ENCODE measurements at places on chromosomes 3 and 15.

DNA sequence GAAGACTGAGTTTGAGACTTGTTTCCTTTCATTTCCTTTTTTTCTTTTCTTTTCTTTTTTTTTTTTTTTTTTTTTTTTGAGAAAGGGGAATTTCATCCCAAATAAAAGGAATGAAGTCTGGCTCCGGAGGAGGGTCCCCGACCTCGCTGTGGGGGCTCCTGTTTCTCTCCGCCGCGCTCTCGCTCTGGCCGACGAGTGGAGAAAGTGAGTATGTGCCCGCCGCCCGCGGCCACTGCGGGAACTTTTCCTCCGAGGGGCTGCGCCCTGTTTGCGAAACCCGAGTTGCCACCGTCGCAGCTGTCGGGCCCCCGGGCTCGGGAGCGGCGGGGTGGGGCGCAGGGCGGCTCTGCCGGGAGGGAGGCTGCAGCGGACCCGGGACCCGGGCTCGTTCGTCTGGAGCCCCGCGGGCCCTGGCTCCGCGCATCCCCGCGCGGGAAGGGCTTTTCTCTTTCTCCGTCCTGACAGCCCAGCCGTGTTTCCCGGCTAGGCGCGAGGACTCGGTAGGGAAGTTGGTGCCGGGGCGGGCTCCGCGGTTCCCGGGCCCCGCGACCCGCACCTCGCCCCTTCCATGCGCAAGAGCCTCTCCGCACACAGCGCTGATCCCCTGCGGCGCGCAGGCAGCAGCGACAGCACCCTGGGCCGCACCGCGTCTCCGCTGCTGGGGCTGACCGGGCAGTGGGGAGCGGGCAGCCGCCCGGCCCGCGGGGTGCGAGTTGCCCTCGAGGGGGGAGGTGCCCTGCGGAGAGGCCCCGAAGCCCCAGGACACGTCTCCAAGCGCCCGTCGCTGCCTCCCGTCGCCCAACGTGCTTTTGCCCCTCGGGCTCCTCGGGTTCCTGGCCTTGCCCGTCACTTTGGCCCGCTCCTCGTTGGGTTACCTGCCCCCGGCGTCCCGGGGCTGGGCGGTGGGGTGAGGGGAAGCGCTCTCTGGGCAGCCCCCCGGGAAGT, 1.4 kb downstream of the IGF1R start:
- no peak for DNase-seq

DNA sequence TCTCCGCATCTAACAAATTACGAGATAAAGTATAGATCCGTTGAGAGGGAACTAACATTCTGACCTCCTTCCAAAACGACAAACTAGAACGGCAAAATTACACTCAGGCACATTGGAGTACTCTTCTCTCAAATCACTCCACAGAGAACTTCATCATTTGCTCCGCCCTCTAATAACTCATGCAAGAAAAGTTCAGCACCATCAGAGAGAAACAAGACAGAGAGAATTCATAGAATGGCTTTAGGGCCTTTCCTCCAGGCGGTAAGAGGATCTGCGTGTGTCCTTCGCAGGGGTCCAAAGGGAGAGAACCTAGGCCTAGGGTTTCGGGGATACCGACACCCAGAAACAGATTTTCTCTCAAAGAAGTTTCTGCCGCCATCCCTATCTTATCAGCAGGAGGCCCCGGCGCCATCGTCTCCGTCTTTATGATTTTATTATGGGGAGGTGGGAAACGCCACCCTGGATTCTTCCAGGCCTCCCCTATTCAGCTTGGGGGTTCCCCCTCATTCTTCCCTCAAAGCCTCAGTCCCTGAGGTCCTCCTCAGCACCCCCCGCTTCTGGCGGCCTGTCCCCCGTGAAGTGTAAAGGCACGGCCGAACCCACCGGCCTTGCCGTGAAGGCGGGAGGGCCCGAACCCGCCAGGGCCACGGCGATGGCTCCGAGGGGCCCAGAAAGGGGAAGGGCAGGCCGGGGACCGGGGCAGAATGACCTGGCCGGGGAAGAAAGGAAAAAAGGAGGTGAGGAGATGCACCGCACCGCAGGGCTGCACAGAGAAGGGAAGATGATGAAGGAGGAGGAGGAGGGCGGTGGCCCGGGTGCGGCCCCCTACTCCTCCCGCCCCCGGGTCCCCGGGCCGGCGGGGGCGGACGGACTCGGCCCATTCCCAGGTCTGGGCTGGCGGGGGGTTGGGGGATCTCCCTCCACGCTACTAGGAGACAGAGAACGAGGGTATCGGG, 768 bp downstream of the UBXN7 start:
- DNase-seq = no peak

- DNase-seq = no peak
Measured at GRCh38 chr3:173584093-173584837, 186.7 kb downstream of the NLGN1 start.

DNA sequence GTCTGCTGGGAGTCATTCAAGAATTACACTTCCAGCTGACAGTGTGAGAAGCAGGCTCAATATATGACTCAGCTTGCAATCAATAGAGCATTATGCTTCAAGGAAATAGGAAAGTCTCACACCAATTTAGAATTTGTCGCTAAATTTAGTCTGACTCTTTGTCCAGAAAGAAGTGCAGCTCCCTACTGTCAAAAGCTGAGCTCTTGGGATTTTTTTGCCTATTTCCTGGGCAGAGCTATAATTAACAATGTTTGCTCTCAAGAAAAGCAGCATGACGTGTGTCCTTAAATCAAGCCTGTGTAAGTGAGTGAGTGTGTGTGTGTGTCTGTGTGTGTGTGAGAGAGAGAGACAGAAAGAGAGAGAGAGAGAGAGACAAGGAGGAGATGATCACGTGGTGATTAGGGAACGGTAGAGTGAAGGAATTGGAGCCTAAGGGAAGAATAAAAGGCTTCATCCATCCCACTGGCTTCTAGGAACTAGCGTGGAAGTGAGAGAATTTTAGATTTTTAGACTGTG, 16.4 kb upstream of the SLC35G2 start:
- no peak for DNase-seq

GRCh38 chr3:169676925-169677537, 13.5 kb upstream of the MECOM start:
- DNase-seq = no peak

GRCh38 chr3:147554332-147554731, 145.2 kb downstream of the ZIC1 start:
- DNase-seq = no peak

GRCh38 chr3:13547591-13548371, 1.1 kb upstream of the FBLN2 start:
- DNase-seq = no peak

Data from stimulated activated CD8-positive, alpha-beta memory T cell treated with anti-CD3 and anti-CD28 coated beads, Interleukin-7, amount 100 ng/mL, for 4 hours (primary cell).